ENCODE measurements at places on chromosomes 1 and 21.
A peak's percentile ranks its signal among the peaks of the same experiment; 100 is the strongest.

DNA sequence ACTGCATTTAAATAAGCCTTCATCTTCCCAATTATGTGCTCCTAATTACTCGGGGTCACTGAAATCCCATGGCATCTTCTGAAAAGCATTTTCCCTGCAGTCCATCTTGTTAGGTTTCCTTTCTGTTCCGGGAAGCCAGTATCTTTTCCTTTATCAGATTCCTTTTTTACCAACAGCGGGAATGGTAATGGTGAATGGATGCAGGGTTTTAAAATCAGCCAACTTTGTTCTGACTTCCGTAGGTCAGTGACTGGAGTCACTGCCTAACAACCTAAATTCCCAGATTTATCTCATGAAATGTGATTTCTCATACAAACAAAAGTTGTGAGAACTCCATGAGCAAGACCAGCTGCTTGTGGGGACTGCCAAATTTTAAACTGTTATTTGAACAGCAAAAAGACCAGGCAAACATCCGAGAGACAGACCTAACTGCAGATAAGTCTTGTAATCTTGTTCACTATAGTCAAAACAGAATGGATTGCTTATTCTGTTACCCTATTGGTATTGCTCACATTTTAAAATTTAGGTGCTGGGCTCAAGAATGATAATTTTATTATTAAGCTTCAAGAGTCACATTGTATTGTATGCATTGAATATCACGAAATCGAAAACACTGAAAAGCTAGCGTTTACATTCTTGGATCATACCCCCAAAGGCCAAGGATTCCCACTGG is 1.2 kb upstream of the RWDD3 start:
- DNase-seq = no peak

- no peak for DNase-seq
Observed at GRCh38 chr1:7265771-7266371, 480.6 kb downstream of the CAMTA1 start.

DNA sequence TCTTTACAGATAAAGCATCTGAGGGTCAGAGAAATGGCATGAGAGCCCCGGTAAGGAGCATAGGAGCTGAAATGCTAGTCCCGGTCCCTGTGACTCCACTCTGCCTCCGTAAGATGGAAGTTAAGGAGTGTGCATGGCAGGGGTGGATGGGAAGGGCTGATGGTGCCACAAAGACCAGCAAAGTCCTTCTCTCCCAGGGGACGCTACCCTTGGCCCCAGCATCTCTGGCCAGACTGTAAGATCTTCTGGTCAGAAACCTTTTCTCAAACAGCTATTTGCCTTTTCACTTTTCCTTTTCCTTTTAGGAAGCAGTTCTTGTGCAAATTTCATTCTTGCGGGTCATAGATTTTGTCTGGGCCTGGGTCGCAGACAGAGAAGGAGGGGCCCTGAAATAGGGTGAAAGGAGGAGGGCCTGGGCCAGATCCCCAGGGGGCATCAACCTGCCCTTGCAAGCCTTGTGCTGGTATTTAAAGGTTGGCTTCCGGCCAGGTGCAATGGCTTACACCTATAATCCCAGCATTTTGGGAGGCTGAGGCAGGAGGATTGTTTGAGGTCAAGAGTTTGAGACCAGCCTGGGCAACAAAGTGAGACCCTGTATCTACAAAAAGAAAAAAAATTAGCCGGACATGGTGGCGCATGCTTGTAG is 14.4 kb upstream of the EPS8L3 start:
- no peak for DNase-seq

GRCh38 chr1:23422941-23423340 is 1.6 kb downstream of the TCEA3 start:
- peak; percentile 51 for DNase-seq

- no peak for DNase-seq
Observed at GRCh38 chr1:189607477-189608096, 870.1 kb downstream of the BRINP3 start.
